ENCODE measurements at places on chromosomes 7 and 10. TPM values are rescaled to one million over a fixed set of nuclear protein-coding genes. Genes with fewer than 3 reads are reported as not detected.

The CALHM3 gene
- not detected for total RNA-seq

The FRAT1 gene
- total RNA-seq, result 5.2 TPM

The GNAT3 gene
- total RNA-seq, result not detected

GRCh38 chr7:22153432-22154142 is 203.4 kb downstream of the RAPGEF5 start:
- no peaks in the 10 kb centered on the region for H3K4me1 ChIP-seq
- no peak for DNase-seq
- H3K4me3 ChIP-seq, result no peak overlapping the region
- H3K27ac ChIP-seq, result no peak overlapping the region
- H3K36me3 ChIP-seq, result peaks cover 42% of the 10 kb centered on the region

DNA sequence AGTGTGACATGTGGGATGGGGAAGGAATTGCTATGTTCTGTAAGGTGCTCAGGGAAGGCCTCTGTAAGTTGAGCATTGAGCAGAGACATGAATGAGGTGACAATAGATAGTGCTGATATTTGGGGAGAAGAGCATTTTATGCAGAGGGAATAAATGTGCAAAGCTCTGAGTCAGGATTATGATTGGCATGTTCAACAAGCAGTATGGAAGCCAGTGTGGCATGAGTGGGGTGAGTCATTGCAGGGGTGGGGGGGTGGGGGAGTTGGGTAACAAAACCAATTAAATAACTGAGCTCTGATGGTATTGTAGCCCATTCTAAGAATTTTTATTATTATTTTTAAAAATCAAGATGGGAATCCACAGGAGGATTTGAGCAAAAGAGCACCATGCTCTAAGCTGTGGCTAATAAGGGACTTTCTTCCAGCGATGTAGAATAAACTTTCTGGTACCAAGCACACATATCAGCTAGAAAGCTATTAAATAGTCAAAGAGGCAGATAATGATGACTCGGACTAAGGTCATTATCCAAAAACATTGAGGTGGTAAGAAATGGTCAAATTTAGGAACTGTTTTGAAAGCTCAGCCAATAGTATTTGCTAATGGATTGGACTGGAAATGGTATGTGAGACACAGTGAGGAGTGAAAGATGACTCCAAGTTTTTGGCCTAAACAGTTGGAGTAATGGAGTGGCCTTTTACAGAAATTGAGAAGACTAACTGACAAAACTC is 96.4 kb downstream of the PRKG1 start:
- H3K4me3 ChIP-seq, result no peak overlapping the region
- peaks cover 6% of the 10 kb centered on the region for H3K4me1 ChIP-seq
- no peaks in the 10 kb centered on the region for H3K36me3 ChIP-seq
- peak overlapping the region; percentile 62 for H3K27ac ChIP-seq
- H3K27me3 ChIP-seq, result no peaks in the 10 kb centered on the region

DNA sequence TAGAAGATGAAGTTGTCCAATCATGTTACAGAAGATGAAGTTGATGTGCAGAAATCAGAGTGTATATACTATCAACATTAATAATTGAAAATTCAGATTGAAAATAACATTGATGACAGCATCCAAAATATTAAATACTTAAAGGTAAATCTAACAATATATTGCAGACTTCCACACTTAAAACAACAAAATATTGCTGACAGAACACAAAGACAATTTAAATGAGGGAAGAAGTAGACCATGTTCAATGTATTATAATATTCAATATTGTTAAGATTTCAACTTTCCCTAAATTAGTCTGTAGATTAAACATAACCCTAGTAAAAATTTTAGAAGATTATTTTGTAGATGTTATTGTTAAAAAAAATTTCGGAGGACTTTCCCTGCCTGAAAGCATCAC is 151.9 kb downstream of the PON1 start:
- H3K27ac ChIP-seq, result no peak overlapping the region
- H3K4me1 ChIP-seq, result no peaks in the 10 kb centered on the region
- H3K4me3 ChIP-seq, result no peak overlapping the region

The CPED1 gene
- 69.5 TPM for total RNA-seq

The SPDYE2 gene
- not detected for total RNA-seq

- no peaks in the 10 kb centered on the region for H3K36me3 ChIP-seq
- no peak overlapping the region for H3K27ac ChIP-seq
- no peak for DNase-seq
- H3K27me3 ChIP-seq, result no peaks in the 10 kb centered on the region
- H3K4me3 ChIP-seq, result no peak overlapping the region
- H3K4me1 ChIP-seq, result no peaks in the 10 kb centered on the region
Measured at GRCh38 chr7:26284995-26285632, 6.5 kb upstream of the SNX10 start.

GRCh38 chr10:11869219-11869618 is 46.1 kb downstream of the PROSER2 start:
- no peak overlapping the region for H3K4me3 ChIP-seq
- H3K4me1 ChIP-seq, result no peaks in the 10 kb centered on the region
- H3K27me3 ChIP-seq, result no peaks in the 10 kb centered on the region
- H3K27ac ChIP-seq, result no peak overlapping the region

- H3K36me3 ChIP-seq, result no peaks in the 10 kb centered on the region
- no peak for DNase-seq
- no peak overlapping the region for H3K27ac ChIP-seq
- H3K4me1 ChIP-seq, result no peaks in the 10 kb centered on the region
- no peaks in the 10 kb centered on the region for H3K27me3 ChIP-seq
Measured at GRCh38 chr7:108016841-108017775, 14.1 kb upstream of the LAMB1 start.

DNA sequence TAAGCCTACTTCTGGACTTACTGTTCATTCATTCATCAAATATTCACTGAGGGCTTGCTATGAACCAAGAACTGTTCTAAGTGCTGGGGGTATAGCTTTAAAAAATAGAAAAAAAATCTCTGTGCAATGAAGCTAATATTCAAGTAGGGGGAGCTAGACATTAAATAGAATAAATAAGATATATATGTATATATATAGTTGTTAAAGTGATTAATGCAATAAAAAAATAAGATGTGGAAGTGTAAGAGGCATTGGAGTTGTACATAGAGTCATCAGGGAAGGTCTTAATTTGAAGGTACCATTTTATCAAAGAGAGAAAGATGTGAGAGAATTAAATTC is 181.2 kb upstream of the AGR3 start:
- H3K36me3 ChIP-seq, result no peaks in the 10 kb centered on the region
- H3K4me1 ChIP-seq, result no peaks in the 10 kb centered on the region
- no peak for DNase-seq
- H3K27me3 ChIP-seq, result no peaks in the 10 kb centered on the region
- H3K27ac ChIP-seq, result no peak overlapping the region

- H3K27ac ChIP-seq, result peak overlapping the region; percentile 82
- H3K4me3 ChIP-seq, result peak overlapping the region; percentile 70
- peak; percentile 64 for DNase-seq
- H3K36me3 ChIP-seq, result no peaks in the 10 kb centered on the region
- H3K4me1 ChIP-seq, result peaks cover 16% of the 10 kb centered on the region
Measured at GRCh38 chr10:16436367-16436757, 448 bp upstream of the PTER start.

The FKBP6 gene
- not detected for total RNA-seq

- no peak for DNase-seq
- no peaks in the 10 kb centered on the region for H3K4me1 ChIP-seq
- peaks cover 22% of the 10 kb centered on the region for H3K36me3 ChIP-seq
- no peaks in the 10 kb centered on the region for H3K27me3 ChIP-seq
- no peak overlapping the region for H3K4me3 ChIP-seq
Measured at GRCh38 chr7:43771573-43771972, 13.1 kb downstream of the BLVRA start.

GRCh38 chr7:28503396-28503795 is 91.1 kb downstream of the CREB5 start:
- no peak overlapping the region for H3K27ac ChIP-seq
- no peak for DNase-seq
- no peaks in the 10 kb centered on the region for H3K4me1 ChIP-seq
- H3K27me3 ChIP-seq, result no peaks in the 10 kb centered on the region

DNA sequence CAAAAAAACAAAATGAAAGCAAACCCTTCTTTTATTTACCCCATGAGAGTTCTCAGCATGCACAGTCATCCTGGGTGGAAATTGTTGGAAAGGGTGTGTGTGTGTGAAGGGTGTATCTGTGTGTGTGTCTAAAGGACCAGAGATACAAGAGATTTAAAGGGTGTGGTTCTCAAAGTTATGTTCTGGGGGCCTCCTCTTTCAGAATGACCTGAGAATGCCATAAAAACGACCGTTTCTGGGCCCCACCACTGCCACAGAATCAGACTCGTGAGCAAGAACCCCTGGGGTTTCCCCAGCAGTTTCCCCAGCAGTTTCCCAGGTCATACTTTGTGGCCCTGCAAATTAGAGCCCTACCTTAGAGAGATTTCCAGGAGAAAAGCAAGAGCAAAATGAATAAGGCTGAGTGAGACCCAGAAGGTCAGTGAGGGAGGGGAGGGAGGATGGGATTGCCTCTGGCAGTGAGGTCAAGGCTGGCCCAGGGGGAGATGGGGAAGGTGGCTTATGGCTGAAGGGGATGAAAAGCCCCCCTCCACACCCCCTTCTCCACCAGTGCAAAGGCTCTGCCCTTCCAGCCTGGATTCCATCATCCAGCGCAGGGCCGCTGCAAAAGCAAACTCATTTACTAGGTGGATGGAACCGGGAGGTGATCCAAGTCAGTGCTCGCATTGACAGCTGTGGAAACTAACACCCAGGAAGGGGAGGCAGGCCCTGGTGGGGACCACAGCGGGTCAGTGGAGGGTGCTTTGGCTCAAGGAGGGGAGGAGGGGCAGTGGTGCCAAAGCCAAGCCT is 10.2 kb downstream of the PYROXD2 start:
- peaks cover 4% of the 10 kb centered on the region for H3K36me3 ChIP-seq
- H3K4me1 ChIP-seq, result no peaks in the 10 kb centered on the region
- DNase-seq, result no peak
- no peak overlapping the region for H3K4me3 ChIP-seq

The ATOH7 gene
- total RNA-seq, result not detected

DNA sequence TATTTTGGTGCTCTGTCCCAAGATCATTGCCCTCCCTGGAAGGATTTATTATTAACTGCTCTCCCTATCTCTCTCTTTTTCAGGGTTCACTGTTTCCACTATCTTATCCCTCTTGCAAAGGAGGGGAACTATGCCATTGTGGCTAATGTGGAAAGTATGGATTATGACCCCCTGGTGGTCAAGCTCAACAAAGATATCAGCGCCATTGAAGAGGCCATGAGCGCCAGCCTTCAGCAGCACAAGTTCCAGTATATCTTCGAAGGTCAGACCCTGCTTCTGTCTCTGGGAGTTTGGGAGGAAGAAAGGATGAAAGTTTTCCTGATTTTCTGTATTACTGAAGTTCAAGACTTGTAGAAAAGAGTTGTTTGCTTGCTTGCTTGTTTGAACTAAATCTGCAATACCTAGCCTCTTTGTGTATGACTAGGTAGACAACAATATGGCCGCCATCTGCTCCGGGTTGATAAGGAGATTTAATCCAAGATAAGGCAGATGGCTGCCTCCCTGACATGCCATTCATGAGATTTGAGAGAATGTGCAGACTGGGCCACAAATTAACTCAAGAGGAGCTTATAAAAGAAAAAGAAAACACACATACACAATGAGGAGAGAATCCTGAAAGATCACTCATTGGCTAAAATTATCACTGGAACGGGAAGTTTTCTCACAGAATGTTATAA is 122.2 kb upstream of the LRGUK start:
- H3K4me1 ChIP-seq, result no peaks in the 10 kb centered on the region
- H3K36me3 ChIP-seq, result no peaks in the 10 kb centered on the region
- no peaks in the 10 kb centered on the region for H3K27me3 ChIP-seq

DNA sequence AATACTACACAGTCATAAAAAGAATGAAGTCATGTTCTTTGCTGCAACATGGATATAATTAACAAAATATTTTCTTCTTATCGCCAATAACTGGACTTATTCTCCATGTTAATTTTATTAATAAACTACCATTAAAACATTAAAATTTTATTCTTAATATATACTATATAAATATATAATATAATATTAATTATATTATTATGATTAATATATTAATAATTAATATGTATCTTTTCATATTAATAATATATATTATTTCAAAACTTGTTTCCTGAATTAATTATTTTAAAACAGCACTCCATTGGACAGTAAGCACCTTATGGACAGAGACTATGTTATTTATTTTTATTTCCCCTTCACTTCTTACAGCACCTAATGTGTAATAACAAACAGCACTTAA is 182.8 kb downstream of the ARL4A start:
- H3K36me3 ChIP-seq, result no peaks in the 10 kb centered on the region
- no peak for DNase-seq
- H3K4me3 ChIP-seq, result no peak overlapping the region
- H3K27ac ChIP-seq, result no peak overlapping the region
- no peaks in the 10 kb centered on the region for H3K4me1 ChIP-seq

GRCh38 chr10:30436671-30437030 is 2.7 kb downstream of the MAP3K8 start:
- H3K36me3 ChIP-seq, result peaks cover 24% of the 10 kb centered on the region
- no peaks in the 10 kb centered on the region for H3K27me3 ChIP-seq
- peak overlapping the region; percentile 98 for H3K27ac ChIP-seq
- H3K4me1 ChIP-seq, result peaks cover 38% of the 10 kb centered on the region
- H3K4me3 ChIP-seq, result peak overlapping the region; percentile 94

The MAGI2 gene
- total RNA-seq, result 4.0 TPM

The BTBD16 gene
- not detected for total RNA-seq

The GJC3 gene
- not detected for total RNA-seq

GRCh38 chr10:60654813-60655464 is 123.3 kb upstream of the CDK1 start:
- no peaks in the 10 kb centered on the region for H3K4me1 ChIP-seq
- no peaks in the 10 kb centered on the region for H3K27me3 ChIP-seq
- H3K36me3 ChIP-seq, result no peaks in the 10 kb centered on the region
- no peak for DNase-seq
- H3K27ac ChIP-seq, result no peak overlapping the region

GRCh38 chr7:147584771-147585193 is 1005.8 kb upstream of the C7orf33 start:
- H3K4me3 ChIP-seq, result no peak overlapping the region
- H3K4me1 ChIP-seq, result no peaks in the 10 kb centered on the region
- no peaks in the 10 kb centered on the region for H3K36me3 ChIP-seq
- H3K27me3 ChIP-seq, result no peaks in the 10 kb centered on the region
- no peak for DNase-seq

The PALS2 gene
- total RNA-seq, result 5.7 TPM

DNA sequence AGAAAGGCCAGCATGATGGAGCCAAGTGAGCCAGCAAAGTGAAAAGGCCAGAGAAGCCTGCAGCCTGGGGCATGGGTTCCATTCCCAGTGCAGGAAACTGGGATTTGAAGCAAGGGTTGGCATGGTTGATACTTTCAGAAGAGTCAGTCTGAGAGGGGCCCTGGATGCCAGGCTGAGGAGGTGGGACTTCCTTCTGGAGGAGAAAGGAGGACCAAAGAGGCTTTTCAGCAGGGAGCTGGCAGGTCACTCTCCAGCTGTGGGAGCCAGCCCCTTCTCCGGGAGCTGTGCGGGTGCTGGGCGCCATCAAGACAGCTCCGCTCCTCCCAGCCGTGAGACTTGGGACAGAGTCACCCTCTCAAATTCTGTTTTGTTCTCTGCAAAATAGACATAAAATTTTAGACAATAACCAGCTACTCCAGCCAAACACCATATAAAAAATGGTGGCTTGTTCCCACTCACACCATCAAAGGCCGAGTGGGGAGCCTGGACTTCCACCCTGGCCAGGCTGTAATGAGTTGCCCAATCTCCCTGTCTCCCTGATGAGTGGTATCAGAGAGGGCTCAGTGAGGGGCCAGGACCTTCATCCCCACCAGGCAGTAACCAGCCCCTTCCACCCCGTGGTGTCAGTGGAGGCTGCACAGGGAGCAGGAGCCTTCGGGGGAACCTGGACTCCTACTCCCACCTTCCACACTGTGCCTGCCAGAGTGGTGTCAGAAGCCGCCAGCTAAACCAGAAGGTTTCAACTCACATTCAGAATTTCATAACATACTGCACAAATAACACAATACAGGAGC is 133.6 kb upstream of the RET start:
- no peaks in the 10 kb centered on the region for H3K36me3 ChIP-seq
- DNase-seq, result no peak
- no peaks in the 10 kb centered on the region for H3K27me3 ChIP-seq
- no peak overlapping the region for H3K27ac ChIP-seq

The HOXA6 gene
- 15.3 TPM for total RNA-seq

The FEZF1 gene
- total RNA-seq, result not detected
